GM18507 (cell line): ENCODE measurements at places on chromosomes 2 and 18.

- no peak for DNase-seq
Observed at GRCh38 chr2:235677276-235677788, 183.5 kb downstream of the AGAP1 start.

- DNase-seq, result no peak
Observed at GRCh38 chr18:44323125-44323524, 357.6 kb upstream of the SETBP1 start.

GRCh38 chr2:185738679-185739472 is at the start of gene FSIP2:
FSIP2 (plus strand) TSS chr2:185738804; CDS start chr2:185738895, 91 bp downstream.
- DNase-seq, result peak; percentile 26

DNA sequence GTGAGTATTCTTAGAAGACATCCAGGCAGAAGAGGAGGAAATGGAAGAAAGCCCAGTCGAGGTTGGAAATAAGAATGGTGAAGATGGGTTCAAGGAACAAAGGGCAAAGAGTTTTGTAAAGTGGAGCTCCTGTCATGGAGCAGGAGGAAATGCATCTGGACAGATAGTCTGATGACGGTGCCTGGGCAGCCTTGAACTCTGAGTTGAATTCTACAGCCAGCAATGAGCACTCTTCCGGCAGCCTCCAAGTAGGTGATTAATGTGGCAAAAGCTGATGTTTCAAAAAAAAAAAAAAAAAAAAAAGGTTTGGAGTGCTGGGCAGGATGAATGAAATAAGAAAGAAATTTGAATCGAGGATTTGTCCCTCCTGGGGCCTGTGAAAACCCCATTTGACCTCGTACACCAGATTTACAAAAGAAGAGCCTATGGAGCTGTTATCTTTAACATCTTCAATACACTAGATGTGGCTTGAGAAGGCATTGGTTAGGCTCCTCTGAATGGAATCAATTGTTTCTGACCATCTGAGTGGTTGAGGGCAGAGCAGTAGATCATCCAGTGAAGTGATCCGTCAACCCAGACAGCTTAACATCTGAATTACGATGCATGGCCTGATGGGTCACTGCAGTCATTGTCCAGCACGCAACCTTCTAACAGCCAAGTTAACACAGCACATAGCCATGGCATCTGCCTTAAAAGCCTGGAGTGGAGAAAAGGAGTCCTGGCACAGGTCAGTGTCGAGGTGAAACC is 449.7 kb downstream of the TXNL1 start:
- DNase-seq, result no peak

DNA sequence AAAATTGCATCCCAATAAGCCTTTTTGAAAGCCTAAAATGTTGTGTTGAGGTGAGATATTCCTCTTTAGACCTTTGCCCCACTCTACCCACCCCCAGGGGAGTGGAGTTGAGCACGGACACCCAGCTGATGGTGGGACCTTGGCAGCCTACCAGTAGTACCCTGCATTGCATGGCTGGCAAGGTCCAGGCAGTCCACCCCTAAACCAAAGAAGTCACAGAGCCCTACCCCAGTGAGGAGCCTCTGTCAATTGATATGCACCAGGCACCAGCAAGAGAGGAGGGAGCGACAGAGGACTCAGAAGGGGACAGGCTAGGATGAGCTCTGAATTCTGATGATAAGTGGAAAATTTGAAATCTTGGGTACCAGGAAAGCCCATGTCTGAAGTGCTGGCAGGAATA is 38.6 kb downstream of the MARCO start:
- no peak for DNase-seq

DNA sequence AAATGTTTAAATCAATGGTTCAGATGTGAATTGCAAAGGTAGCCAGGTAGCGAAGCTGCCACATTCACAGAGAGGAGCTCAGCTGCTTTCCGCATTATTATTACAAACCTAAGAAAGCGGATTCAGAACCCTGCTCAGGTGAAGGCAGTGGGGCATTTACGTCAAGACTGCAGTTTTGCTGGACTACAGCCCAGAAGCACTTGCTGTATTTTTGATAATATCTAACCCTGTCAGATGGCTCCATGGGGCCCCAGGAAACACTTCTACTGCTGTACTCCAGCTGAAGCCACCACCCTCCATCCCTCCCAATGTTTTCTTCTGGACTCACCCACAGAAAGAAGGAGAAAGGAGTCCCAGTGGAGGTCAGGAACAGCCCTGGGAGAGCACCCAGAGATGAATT is 96.9 kb downstream of the TPO start:
- no peak for DNase-seq

- no peak for DNase-seq
Observed at GRCh38 chr2:200961674-200962073, 1.8 kb downstream of the ORC2 start.

DNA sequence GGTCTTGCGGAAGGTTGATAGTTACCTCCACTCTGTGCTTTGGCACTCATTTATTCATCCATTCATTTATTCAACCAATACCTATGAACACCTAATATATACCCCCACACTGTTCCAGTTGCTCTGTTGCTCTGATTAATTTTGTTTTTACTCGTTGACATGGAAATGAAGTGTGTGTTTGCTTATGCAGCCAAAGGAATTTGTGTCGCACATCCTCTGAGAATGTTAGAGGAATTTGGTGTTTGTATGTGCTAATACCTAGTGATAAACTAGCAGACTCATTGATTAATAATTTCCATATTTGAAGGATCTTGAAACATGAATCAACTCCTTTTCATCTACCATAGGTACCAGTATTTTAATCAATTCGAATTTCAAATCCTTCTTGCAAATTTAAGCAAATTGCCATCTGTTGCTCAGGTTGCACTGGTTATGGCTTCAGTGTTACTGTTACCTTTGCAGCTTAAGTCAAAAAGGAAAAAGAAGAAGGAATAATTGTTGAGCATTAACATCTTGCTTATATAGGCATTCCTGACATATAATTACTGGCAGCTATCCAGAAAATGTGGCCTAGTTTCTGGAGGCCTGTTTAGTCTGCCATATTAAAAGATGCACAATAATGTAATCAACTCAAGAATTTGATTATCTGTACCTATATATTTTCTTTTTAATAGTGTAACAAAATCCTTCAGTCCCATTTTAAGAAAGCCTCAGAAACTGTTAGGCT is 25.7 kb upstream of the CRIM1 start:
- no peak for DNase-seq

DNA sequence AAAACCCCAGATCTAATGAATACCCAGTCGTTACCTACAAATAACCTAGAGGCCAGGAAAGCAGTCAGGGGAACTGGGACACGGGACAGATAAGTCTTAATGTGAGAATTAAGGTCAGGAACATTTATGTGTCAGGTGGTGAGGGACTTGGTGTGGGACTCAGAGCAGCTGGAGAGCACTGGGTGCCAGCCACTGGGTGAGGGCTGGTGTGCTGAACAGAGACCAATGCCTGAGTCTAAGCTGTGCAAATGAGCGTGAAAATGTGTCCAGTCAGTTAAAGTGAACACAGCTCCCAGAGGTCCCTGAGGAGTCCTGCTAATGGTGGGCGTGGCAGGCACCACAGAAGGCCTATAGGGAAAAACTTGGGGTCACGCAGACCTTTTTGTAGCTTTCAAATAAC is 225.9 kb downstream of the C1D start:
- no peak for DNase-seq

GRCh38 chr18:56200381-56200911 is 437.9 kb downstream of the TXNL1 start:
- no peak for DNase-seq

- DNase-seq, result no peak
Observed at GRCh38 chr2:230873661-230874401, 9.1 kb downstream of the ITM2C start.

DNA sequence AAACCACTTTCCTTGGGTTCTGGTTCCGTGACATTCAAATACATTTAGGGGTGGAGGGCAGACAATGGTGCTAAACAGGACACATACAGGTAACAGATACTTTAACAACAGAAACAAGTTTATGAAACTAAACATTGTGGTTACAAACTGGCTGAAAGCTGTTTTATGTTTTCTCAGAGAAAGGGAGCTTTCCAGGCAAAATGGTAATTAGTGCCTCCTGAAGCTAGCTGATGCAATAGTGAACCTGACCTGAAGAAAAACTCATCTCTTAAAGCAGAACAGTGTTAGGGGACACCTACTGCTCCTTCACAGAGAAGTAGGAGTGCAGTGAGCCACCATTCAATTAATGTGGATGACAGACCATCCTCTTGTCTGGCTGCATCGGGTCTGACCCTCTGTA is 138.9 kb downstream of the CCDC148 start:
- DNase-seq, result no peak

GRCh38 chr2:148484066-148484465 is 160.5 kb upstream of the EPC2 start:
- no peak for DNase-seq

GRCh38 chr18:35864916-35865315 is 107.6 kb upstream of the RMP24 start:
- DNase-seq, result no peak

- DNase-seq, result no peak
Observed at GRCh38 chr2:101080211-101081068, 70.7 kb downstream of the TBC1D8 start.

DNA sequence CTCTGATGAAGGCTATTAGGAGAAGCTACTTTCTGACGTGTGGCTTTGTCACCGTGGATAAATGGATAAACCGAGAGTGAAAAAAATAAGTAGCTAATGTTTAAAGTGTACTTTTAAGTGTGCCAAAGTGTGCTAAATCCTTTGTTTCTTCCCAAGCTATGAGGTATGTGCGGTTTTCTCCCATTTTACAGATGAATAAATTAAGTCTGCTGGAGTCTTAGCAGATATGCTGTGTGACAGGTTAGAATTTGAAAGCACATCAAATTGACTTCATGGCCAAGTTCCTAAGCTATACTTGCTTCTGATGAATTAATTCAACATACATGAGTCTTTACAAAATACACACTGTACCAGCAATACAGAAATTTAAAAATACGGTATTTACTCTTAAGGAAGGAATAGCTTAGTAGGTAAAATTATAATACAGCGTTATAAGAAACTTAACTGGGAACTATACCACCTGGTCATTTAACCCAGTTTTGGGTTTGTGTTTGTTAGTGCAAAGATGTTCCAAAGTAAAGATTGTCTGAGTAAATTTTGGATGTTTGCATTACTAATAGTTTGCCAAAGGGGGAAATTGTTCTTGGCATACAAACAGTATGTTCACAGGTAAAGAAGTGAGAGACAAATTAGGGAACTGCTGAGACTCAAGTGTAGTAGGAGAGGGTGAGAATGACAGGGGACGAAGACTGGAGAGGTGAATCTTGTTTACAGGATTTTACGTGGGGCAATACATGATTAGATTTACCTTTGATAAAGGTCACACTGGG is 1.4 kb downstream of the AGPS start:
- DNase-seq, result no peak

DNA sequence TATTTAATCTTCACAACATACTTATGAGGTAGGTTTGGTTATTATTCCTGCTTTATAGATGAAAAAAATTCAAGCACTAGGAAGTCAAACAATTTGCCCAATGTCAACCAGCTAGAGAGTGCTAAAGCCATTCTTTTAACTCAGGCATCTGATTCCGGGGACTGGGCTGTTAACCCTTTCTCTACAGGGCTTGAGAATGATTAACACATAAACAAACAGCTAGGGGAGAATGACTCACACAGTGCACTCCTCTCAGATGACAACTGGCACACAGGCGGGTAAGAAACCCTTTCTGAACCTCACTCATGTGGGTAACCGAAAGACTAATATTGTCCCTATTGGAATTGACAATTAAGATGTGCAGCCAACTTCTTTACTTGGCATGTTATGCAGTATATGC is 86.3 kb upstream of the FSHR start:
- DNase-seq, result no peak

DNA sequence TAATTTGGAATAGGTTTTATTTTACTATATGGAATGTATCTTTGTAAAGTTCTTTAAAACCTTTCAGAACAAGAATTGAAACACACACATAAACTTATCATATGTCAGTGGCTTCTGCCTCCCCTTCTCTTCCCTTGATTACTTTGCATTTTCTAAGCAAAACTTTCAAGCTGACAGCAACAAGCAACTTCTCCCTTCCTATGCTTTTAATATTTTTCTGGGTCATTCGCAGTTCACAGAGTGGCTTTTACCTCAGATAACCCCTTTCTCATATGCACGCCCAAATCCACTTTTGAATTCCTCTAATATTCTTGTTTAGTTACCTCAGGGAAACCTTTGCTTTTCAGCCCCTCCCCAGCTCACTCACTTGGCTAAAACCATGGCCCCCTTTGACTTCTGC is 36.7 kb upstream of the CDC42EP3 start:
- no peak for DNase-seq

DNA sequence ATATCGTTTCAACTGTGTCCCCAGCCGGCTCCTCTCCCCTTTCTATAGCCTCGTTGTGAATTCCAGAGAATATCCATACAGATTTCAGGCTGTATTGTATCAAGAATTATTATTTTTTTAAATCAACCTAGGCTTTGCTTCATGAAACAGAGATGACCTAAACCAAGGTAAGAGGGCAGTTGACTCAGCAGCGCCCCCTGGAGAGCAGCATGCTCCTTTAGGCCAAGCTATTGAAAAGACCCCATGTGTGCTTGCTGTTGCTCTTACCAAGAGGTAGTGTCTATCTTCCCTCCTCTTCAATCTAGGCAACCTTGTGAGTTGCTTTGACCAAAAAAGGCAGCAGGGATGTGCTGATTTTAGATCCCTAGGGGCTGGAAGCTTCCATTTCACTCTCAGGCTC is 426.7 kb upstream of the SMIM21 start:
- no peak for DNase-seq

DNA sequence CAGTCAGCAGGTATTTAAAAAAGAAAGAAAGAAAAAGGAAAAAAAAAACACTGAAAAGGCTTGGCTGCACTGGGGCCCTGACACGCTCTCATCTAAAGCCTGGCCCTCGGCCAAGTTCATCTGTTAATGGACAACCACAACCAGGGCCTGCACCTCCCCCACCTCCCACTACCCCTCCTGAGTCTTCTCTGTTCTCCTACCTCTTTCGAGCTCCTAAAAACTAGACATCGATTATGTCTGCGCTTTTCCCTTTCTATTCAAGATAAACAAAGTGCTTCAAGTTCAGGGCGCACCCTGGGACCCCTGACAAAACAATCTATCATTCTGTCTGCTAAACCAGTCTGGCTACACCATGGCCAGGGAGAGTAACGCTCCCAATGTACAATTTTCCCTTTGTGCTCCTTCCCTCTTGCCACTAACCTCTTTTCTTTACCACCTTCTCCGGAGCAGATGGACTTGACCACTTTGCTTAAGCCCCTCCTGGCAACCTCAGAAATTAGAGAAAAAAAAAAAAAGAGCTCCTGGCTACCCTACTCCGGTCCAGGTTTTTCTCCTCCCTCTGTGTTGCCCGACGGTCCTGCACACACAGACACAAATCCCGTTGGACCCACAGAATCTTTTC is 22.7 kb downstream of the BCL11A start:
- no peak for DNase-seq

DNA sequence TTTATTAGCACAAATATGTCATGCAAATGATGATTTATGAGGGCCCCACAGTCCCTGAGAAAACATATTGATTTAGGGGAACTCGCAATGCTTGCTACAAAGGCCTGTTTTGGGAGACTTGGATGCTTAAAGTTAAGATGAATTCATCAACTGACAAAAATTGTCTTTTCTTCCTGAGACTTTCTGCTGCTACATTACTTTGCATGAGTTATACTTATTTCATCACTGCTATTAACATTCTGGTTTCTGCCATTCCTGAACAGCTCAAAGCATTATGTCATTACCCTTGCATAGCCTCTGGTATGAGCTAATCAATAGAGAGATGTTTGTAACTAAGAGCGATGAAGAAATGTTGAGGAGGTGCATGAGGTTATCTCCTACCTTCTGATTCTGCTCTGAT is 74.4 kb downstream of the SOX11 start:
- no peak for DNase-seq

- DNase-seq, result no peak
Observed at GRCh38 chr2:62293490-62294271, 97.8 kb downstream of the B3GNT2 start.
